ENCODE measurements at places on chromosomes 7 and 10.

DNA sequence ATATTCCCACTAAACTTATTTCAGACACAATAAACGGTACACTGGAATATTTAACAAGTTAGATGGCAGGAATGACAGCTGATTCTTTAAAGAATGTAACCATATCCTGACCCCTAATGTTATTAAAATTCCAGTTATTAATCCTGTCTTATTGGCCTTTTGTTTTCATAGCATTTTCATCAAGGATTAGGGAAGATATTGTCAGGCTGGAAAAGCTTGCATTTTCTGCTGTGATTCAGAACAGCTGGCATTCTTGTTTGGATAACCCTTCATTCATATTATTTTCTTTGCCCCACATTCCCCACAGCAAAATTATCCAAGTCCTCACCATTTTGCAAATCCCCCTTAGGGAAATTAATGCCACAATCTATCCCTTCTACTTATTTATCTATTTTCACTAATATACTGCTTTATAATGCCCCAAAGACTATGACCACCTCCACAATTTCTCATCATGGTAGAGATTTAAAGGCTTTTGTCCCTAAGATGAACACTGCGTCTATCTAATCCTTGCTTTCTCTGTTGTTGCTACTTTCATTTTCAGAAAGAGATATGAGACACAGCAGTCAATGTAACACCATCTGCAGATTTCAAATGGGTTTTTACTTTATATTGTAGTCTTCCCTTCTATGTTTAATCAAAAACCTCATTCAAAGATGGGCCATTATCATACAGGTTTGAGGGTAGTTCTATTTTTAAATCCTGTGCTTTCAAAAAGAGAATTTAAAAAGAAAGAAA, 475.1 kb downstream of the PARD3 start:
- no peak for DNase-seq

DNA sequence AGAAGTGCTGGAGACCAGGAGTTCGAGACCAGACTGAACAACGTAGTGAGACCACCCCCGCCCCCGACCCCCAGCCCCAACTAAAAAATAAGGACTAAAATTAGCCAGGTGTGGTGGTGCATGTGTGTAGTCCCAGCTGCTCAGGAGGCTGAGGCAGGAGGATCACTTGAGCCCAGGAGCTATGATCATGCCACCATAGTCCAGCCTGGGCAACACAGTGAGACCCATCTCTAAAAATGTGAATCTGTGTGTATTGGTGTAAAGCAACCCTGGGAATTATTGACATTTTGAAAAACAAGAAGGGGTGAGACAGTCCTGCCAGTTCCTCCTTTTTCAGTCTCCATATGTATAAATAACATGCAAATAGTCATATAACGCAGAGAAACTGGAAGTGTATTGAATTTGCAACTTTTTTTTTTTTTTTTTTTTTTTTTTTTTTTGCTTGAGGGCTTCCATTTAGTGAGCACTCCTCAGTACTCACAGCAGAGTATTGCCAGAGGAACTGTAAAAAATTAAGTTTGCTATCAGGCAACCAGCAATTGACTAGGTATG, 3.4 kb upstream of the ITGB1 start:
- no peak for DNase-seq

DNA sequence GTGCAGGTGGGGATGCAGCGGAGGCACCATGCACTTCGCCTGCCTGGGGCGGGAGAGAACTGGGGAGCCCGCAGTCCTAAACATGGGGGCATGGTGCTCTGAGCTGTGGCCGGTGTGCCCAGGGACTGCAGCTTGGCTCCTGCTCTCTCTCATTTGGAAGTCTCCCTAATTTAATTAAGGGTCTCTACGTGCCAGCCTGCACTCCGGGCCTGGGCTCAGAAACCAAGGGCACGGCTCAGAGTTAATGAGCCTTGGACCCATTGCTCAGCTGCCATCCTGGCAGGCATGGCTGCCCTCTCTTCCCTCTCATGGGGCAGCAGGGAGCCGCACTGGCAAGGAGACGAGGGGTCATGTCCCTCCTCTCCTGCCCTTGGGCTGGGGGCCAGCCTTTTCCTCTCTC, 115.6 kb downstream of the CDH23 start:
- no peak for DNase-seq

DNA sequence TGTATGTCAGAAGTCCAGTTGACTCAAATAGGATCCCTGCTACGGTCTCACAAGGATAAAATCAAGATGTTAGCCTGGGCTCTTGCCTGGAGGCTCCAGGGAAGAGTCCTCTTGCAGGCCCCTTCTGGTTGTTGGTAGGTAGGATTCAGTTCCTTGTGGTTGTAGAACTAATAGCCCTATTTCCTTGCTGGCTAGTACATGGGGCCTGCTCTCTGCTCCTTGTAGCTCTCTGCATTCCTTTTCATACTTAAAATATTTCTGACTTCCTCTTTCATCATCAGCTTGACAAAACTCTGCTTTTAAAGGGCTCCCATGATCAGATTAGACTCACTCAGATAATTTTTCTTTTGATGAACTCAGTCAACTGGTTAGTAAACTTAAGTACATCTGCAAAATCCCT, 756.7 kb downstream of the GATA3 start:
- DNase-seq = no peak

- DNase-seq = no peak
Measured at GRCh38 chr7:158868764-158869410, 12.5 kb downstream of the DYNC2I1 start.

DNA sequence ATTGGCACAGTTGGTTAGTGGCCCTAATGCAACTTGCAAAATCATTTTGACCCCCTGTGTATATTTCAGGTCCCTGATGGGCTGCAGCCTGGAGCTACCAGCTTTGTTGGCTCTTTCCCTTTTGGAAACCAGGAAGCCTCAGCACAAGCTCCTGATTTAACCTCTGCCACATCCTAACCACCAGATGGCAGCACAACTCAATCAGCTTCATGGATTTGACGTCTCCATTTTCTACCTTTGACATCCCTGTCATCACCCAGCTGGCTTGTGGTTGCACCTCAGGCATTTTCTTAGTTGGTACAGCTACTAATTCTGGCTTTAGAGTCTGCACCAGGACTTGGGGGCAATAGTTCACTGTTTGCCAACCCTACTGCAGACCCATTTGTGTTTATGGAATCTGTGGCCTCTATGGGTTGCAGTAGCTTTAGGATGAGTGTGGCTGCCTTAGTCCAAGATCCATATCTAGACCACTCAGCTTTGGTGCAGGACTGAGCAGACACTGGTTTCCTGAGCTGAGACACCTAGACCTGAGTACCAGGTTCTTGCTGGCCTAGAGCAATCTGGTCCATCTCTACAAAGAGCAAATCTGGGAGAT, 456.2 kb downstream of the REEP3 start:
- DNase-seq = peak; percentile 7

- no peak for DNase-seq
Measured at GRCh38 chr10:7075851-7076250, 335.0 kb downstream of the SFMBT2 start.

DNA sequence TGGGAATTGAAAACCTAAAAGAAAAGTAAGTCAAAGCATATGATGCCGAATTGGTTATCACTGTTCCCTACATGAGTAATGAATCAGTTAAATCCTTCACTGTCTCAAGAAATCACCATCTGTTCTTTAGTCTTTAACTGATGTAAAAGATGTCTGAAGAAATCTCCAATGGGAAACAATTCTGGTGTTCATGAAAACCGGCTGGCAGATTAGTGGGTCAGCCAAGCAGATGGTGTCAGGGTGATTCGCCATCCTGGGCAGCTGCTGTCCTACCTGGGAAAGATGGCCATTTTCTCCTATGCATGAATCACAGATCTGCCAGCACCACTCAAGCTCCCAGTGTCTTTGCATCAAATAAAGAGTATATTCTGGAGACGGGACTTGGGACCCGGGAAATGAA, 925.2 kb upstream of the GHITM start:
- DNase-seq = no peak

GRCh38 chr10:114328441-114328812, 75.9 kb downstream of the AFAP1L2 start:
- DNase-seq = no peak

GRCh38 chr7:151869109-151869428, 7.8 kb downstream of the PRKAG2 start:
- no peak for DNase-seq

GRCh38 chr10:113928830-113929229, 74.4 kb downstream of the NHLRC2 start:
- DNase-seq = no peak

GRCh38 chr10:77333610-77334340, 303.8 kb downstream of the KCNMA1 start:
- no peak for DNase-seq

DNA sequence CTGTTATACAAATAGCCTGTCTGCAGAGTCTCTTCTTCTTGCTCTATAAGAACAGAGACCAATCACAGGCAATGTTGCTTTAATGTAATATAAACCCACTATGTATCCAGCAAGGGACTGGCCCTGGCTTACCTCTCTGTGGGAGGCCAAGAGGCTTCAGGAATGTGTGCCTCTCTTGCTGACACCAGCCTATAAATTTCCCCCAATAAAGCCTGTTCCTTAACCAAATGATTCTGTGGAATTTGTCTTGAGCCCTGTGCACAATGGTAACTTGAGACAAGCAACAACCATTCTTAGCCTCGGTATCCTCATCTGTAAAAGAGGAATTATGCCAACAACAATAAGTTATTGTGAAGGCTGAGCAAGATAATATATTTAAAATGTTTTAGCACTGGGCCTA, 563.7 kb downstream of the GRM8 start:
- no peak for DNase-seq

- DNase-seq = no peak
Measured at GRCh38 chr10:132115732-132116131, 50.0 kb downstream of the JAKMIP3 start.

- DNase-seq = no peak
Measured at GRCh38 chr10:57362811-57363210, 904.9 kb downstream of the IPMK start.

DNA sequence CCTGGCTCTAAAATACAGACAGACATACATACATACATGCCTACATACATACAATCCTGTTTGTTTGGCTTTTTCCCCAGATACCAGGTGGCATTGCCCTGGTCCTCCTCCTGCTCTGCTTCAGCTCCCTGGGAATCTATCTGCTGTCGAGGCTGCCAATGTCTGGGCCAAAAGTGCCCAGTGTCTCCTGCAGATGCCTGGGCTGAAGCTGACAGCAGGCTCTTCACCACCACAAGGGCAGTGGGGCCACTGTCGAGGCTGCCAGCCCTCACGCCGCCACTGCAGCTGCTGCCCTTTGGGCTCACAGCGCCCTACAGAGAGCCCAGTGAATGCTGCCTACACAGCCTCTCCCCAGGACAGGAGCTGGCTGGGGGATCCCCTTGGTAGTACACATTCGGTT, 18.0 kb upstream of the STN1 start:
- no peak for DNase-seq

DNA sequence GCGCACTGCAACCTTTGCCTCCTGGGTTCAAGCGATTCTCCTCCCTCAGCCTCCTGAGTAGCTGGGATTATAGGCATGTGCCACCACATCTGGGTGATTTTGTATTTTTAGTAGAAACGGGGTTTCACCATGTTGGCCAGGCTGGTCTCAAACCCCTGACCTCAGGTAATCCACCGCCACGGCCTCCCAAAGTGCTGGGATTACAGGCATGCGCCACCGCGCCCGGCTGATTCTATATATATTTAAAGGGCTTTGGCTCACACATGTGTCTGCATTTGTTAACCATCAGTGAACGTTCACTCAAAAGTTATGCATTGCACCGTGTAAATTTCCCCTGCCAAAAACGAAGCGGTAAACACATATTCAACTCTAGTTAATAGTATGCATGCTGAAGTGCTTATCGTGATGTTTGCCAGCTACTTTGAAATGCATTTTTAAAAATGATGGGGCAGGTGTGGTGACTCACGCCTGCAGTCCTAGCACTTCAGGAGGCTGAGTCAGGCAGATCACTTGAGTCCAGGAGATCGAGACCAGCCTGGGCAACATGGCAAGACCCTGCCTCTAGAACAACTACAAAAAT, 17.7 kb upstream of the WIPI2 start:
- DNase-seq = no peak

- DNase-seq = peak; percentile 0
Measured at GRCh38 chr10:79372871-79373270, 25.6 kb downstream of the PPIF start.

- no peak for DNase-seq
Measured at GRCh38 chr10:356452-356851, 221.2 kb downstream of the ZMYND11 start.

DNA sequence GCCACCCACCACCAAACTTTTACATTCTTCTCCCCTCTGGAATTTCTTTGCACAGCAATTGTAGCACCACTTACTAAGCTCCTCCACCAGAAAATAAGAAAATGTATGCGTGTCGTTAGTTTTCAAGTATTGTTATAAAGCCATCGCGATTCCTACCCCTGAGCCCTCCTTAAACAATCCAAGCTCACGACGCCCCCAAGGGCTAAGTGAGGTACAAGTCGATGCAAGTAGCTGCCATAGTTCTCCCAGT, 1.3 kb downstream of the FRAT2 start:
- DNase-seq = no peak

DNA sequence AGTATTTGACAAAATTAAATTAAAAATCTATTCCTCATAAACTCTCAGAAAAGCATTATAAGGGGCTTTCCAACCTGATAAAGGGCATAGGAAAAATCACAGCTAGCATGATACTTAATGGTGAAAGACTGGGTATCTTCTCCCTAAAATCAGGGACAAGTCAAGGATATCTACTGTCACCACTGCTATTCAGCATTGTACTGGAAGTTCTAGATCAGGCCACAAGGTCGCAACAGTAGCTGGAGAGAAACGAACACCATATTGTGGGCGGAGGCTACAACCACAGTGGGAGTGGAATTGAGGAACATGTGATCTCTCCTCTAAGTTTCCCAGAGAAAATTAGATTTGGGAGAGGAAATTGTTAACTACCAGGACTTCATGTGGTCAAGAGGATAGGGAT, 70.0 kb upstream of the NAMPT start:
- DNase-seq = no peak

- no peak for DNase-seq
Measured at GRCh38 chr7:122136078-122136477, 8.0 kb downstream of the AASS start.

- no peak for DNase-seq
Measured at GRCh38 chr10:107561136-107561650, 396.7 kb upstream of the SORCS1 start.

- DNase-seq = no peak
Measured at GRCh38 chr10:124251317-124252065, 158.1 kb upstream of the CHST15 start.

- no peak for DNase-seq
Measured at GRCh38 chr7:44387389-44387788, 62.0 kb upstream of the CAMK2B start.

- DNase-seq = no peak
Measured at GRCh38 chr10:45239642-45240041, 75.8 kb downstream of the OR13A1 start.

DNA sequence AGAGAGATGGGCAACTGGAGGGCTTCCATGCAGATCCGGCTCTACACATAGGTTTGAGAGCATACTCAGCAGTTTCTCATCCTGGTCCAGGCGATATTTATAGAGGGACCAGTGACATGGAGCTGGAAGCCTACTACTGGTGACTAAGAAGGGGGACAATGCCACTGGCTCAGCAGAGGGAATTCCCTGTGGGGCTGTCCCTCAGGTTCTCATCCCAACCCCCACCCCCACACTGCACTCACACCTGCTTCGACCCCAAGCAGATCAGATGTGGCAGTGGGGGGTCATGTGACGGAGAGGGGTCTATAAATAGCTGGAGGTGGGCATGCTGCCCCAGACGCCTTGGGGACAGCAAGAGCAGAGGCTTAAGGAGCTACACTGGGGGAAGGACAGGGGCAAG, at the start of gene CLCN1:
TSS of gene CLCN1 (plus strand) at position 336 of the 400 bp plus-strand sequence. CDS start 102 bp downstream, outside the sequence.
- no peak for DNase-seq

Measured in stimulated activated CD4-positive, alpha-beta T cell treated with anti-CD3 and anti-CD28 coated beads, Interleukin-4, amount 100 ng/mL, for 24 hours (primary cell).